CD4-positive, CD25-positive, alpha-beta regulatory T cell (primary cell): ENCODE measurements at places on chromosomes 3 and 15.

- DNase-seq, result no peak
Measured at GRCh38 chr3:155313300-155313699, 19.8 kb upstream of the STRIT1 start.

- DNase-seq, result no peak
Measured at GRCh38 chr15:69535998-69536397, 83.4 kb downstream of the RPLP1 start.

GRCh38 chr15:93319121-93319814 is 230.3 kb upstream of the RGMA start:
- DNase-seq, result no peak

DNA sequence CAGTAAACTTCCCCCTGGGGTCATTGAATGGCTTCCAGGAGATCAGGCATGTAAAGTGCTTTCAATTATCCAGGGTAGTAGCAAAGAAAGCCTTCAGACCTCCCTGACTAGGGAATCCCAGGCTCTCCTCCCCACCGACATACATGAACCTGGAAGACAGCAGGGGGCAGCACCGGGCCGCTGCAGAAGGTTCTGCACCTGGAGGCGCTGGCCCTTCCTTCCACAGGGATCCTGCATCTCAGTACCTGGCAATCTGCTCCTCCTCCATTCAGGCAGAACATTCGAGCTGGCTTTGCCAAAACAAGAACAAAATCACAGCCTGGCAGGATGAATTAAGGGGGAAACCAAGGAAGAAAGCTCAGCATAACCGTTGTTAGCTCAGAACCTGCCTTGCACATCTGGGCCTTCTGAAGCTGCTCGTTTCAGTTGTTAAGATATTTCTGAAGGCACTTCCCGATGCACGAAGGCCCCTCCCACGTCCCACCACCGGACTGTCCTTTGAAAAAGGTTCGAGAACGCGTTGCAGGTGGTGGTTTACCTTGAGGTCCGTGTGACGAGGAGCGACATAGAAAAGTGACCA is 237.7 kb downstream of the SLCO3A1 start:
- no peak for DNase-seq
